Hepatic stellate cell (primary cell): ENCODE measurements at places on chromosomes 1 and 21.

- DNase-seq: no peak
These were observed 14.7 kb upstream of the MT1HL1 start for GRCh38 chr1:237018896-237019295.

GRCh38 chr1:247491328-247491727 lies 33.4 kb upstream of the OR2B11 start:
- no peak for DNase-seq

- DNase-seq: no peak
These were observed 136.7 kb downstream of the FCRL5 start for GRCh38 chr1:157415661-157416060.

- no peak for DNase-seq
These were observed 61.6 kb downstream of the PTGS2 start for GRCh38 chr1:186618401-186619170.

DNA sequence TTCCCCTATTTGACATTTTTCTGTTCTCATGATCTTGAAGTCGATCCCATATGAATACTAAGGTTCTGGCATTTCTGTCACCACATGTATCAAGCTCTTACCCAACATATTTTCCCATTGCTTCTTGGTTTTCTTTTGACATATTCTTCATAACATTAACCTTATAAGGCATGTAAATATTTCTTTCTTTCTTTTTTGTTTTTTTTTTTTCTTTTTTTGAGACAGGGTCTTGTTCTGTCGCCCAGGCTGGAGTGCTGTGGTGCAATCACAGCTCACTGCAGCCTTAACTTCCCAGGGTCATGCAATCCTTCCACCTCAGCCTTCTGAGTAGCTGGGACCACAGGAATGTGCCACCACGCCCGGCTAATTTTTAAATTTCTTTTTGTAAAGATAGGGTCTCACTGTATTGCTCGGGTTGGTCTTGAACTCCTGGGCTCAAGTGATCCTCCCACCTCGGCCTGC lies 33.1 kb upstream of the ERRFI1 start:
- peak; percentile 50 for DNase-seq

- DNase-seq: no peak
These were observed 323.3 kb downstream of the KCTD3 start for GRCh38 chr1:215890438-215890837.

DNA sequence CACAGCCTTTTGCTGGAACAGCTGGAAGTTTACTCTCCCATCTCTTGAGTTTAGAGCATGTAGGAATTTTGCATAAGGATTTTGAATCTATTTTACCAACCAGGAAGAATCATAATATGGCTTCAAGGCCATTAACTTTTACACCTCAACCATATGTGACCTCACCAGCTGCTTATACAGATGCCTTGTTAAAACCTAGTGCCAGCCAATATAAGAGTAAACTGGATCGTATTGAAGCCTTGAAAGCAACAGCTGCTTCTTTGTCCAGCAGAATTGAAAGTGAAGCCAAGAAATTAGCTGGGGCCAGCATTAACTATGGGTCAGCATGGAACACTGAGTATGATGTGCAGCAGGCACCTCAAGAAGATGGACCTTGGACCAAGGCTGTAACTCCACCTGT lies 65.4 kb downstream of the CEP350 start:
- DNase-seq: no peak

- DNase-seq: peak; percentile 59
These were observed 66.8 kb downstream of the VPS13D start for GRCh38 chr1:12296623-12297022.
